ENCODE measurements at places on chromosomes 2 and 18.

- DNase-seq = no peak
These were observed 17.6 kb downstream of the ADAM17 start for GRCh38 chr2:9538000-9538507.

DNA sequence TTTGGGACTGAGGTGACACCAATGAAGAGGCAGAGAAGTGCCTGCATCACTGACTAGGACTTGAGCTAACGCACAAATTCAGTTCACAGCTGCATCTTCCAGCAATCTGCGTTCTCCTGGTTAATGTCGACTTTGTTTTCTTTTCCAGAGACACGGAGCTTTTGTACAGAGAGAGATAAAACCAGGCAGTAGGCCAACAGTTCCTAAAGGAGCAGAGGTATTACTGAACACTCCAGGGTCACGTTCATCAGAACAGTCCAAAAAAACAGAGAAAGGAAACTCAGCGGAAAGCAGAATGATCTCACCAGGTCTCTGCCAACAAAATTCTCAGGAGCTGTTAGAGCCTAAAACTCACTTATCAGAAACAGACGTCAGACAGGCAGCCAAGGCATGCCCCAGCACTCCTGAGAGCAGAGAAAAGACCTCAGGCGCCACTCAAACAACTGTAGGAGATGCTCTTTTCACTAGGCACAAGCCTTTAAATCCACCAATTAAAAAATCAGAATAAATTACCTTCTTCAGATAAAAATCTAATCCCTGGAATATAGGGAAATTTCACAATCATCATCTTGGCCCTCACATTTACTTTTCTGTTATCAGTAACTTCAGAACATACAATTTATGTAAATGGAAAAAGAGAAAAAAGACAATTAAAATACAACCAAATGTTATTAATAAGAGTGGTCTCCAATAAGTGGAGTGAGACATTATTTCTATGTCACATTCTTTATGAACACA is 95.9 kb upstream of the SPTBN1 start:
- no peak for DNase-seq

DNA sequence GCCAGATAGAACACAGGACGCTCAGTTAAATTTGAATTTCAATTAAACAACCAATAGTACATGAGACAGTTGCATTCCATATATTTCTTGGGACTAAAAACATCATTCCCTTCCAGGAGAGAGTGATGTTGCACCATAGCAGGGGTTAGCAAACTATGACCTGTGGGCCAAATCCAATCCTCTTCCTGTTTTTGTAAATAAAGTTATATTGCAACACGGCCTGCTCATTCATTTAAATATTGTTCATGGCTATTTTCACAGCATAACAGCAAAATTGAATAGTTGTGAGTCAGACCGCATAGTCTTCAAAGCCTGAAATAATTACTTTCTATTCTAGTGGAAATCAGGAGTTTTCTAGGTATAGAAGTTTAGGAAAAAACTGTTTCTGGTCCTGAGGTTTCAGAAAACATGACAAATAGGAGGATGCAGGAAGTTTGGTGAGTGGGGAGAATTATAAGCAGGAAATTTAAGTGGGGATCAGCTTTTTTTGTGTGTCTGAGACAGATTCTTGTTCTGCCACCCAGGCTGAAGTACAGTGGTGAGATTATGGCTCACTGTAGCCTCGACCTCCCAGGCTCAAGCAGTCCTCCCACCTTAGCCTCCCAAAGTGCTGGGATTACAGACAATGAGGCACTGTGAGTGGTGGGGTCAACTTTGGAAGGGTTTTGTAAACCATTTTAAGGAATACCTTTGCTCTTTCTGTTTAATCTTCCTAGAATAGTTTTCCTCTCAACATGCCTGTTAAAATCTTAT is 131.5 kb downstream of the SOCS6 start:
- no peak for DNase-seq

DNA sequence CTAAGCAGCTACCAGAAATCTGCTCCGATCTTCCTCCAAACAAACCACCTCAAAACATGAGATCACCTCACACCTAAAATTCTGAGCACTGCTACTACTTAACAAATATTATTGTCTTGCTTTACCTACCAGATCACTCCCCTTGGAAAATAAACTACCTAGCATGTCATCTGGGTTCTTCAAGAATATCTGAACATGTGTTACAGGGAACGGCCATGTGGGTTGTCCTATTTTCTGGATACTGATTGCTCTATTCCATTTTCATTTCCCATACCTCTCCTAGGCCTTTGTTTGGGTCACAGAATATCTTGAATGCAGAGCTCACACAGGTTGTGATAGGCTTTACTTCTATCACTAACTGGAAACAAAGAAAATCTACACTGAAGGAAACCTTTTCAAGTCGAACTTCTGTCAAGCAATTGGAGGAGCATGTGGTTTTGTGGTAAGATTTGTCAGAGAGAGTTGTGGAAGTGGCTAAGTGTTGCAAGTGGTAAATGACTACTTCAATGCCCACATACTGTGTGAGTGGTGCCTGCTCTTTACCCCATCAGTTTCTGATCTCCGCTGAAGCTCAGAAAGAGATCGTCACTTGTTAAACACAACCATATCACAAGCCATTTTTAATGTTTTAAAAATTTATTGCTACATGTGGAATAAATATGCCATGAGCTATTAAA is 739.1 kb upstream of the ZEB2 start:
- no peak for DNase-seq

- no peak for DNase-seq
These were observed 90.1 kb upstream of the NEDD4L start for GRCh38 chr18:57953883-57954282.

- DNase-seq = no peak
These were observed 99.5 kb downstream of the MAPK4 start for GRCh38 chr18:50659091-50660003.

DNA sequence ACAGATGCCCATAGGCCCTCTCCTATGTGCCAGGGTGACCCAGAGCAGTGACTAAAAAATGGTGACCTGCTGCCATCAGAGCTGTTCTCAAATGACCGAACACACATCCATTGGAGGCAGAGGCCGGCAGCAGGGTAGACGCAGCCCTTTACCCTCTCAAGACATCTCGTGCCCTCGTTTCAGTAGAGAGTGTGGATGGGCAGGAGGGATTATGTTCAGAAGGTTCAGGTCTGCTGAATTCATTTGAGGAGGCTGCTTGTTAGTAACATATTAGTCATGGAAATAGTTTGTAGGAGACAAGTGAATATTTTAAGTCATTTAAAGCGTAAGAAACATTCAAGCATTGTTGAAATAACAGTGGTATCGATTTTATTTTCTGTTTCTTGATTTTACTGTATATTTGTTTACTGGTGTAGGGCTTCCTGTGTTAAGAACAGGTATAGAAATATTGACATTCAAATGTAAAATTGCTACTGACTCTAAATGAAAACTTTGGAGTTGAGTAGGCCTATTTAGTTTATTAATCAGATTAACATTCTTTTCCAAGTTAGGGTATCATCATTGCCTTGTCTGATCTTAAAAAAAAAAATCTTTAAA is 82.6 kb downstream of the ZNF532 start:
- DNase-seq = no peak

GRCh38 chr2:49035481-49035880 is 118.8 kb downstream of the FSHR start:
- DNase-seq = no peak

Measured in liver (tissue), 10 donors.